Stimulated activated CD4-positive, alpha-beta T cell treated with anti-CD3 and anti-CD28 coated beads, Interleukin-4, amount 100 ng/mL, for 1 hour (primary cell): ENCODE measurements at places on chromosomes 7 and 10.

GRCh38 chr10:13708256-13708990, 121.7 kb downstream of the PRPF18 start:
- DNase-seq = no peak

GRCh38 chr10:57222603-57223002, 861.5 kb upstream of the ZWINT start:
- DNase-seq = no peak

DNA sequence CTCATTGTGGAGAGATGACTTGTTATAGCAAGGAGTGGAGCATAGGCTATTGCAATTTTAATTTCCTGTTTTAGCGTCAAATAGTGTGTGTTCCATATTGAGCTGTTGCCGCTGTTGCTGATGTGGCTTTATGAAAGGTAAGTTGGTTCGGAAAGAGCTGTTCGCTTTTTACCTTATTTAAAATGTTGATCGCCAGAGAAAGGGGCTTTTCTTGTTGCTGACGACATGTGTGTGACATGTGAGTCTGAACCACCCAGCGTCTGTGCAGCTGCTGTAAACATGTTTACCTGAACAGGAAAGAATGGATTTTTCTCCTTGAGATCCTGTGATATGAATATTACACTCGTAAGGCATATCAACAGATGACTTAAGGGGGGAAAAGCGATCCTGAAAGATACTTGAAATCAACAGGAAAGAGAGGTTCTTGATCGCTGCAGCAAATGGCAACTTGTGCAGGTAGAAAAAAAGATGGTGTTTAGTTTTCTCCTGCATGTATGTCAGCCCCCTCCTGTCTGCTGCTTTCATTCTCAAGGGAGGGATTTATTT, 2.5 kb downstream of the ZEB1 start:
- DNase-seq = no peak

DNA sequence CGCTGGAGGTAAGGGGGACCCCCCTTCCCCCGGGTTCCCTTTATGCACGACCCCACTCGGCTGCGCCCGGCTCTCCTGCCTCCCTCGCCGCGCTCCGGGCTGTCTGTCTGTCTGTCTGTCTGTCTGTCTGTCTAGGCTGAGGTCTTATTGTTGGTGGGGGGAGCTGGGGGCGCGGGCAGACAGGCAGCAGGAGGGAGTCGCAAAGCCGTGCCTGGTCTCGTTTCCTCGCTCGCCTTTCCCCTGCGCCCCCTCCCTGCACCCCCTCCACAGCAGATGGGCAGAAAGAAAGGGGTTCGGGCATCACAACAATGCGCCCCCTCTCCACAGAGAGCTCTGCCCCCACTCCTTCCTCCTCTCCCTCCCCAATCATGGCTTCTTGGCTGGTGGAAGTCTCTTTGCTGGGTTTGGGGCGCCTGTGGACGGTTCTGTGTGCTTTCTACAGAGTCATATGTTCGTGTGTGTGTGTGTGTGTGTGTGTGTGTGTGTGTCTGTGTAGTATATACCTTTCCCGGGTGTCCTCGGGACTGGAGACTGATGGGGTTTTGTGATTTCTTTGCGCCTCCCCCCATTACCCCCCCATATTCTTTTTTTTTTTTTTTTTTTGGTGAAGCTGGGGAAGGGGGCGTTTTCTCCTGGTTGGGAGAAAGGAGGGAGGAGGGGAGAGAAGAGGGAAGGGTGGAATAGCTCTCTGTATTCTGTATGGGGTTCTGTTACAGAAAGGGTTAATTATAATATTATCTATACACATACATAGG, 1.9 kb downstream of the AUTS2 start:
- no peak for DNase-seq

DNA sequence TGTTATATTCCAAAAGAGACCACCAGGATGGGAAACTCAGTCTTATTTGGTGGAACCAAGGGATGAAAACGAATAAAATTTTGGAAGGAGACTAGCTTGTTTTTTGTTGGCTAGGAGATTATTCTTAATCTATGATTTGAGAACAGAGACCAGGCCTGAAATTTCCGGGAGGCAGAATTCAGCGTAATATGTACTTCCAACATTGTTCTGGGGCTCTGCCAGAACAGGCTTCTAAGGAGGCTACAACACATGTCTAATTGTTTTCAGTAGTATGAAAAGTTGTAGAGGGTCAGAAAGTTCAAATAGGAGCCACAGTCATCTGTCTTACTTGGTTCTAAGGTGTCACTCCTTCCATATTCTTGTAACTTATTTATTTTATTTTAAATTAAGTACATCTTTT, 1.7 kb downstream of the DDX21 start:
- no peak for DNase-seq

- no peak for DNase-seq
Measured at GRCh38 chr10:62694537-62695126, 109.9 kb upstream of the ADO start.

DNA sequence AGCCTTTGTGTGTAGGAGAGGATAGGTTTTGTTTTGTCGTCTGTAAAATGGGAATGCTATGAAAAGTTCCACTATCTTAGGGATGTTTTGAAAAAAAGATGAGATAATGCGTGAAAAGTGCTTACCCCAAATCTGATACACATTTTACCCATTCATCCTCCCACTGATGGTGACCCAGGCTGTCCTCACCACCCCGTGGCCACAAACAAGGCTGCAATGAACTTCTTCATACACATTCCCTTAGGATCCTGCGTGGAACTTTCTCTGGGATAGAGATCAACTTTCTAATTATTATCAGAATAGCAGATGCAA, 399 bp upstream of the OGDHL start:
- DNase-seq = no peak

DNA sequence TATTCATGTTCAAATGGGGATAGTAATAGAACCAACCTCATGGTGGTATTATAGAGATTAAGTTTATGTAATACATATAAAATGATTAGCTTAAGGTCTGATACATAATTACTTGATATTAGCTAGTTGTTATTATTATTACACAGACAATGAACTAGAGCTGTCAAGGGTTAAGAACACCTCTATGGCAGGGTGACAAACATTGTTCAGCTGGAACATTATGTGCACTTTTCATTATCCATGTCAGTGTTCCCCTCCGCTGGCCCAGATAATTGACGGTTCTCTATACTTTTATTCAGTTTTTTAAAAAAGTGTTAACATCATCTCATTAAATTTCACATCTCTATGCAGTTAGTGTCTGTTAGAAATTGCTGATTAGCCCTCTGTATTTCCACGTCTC, 142.1 kb downstream of the CDK14 start:
- no peak for DNase-seq

DNA sequence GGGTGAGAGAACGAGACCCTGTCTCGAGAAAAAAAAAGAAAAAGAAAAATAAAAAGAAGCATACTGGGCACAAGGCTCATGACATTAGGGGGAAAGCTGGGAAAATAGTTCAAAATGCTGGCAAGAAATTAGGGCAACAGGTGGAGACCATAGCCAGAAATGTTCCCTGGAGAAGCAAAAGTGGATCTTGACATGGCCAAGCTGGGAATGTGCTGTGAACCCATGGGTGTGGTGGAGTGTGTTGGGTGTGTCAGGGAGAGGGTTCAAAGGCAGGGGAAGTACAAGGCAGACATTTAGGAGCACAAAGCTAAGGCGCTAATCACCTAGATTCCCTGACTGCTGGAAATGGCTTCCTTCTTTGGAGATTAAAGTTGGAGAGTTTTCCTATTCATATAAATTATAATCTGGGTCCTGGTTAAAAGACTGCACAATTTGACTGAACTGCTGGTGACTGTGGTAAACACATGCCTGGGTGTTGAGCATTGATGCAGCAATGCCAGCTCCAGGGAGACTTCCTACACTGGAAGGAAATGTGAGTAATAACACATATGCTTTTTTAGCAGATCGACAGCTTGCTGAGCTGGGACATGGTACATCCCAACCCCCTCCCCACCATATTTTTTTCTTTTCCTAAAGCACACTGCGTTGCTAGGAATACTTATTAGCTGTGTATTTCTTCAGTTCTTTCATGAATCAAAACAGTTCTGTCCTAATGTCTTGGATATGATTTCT, 70.1 kb upstream of the ARHGAP21 start:
- no peak for DNase-seq

GRCh38 chr10:96747734-96748550, 27.6 kb upstream of the PIK3AP1 start:
- no peak for DNase-seq

DNA sequence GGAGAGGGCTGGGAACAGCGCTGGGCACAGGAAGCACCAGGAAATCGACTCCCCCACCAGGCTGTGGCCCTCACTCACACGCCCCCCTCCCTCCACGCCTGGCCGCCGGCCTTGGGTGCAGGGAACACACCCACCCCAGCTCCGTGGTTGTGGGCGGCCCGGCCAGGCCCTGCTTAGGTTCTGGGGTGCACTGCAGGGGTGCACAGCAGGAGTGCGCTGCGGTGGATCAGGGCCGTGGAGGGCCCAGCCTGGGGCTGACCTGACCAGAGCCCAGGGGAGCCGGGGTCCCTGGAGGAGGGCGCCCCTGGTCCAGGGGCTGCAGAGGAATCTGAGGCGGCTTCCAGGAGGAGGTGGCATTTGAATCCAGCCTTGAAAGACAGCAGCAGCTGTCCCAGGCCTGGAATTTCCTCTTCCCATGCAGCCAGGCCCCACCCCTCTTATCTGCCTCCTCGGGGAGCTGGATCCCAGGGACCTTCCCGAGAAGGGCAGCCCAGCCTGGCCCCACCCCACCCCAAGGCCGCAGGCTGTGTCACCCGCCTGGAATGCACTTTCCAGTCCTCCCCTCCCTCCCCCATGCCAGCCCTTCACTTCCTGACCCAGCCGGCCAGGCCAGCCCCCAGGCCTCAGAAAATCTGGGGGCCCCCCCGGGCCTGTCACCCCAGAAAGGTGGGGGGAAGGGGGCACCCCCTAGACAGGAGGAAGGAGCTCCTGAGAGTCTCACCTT, 18.4 kb upstream of the PDGFA start:
- no peak for DNase-seq

DNA sequence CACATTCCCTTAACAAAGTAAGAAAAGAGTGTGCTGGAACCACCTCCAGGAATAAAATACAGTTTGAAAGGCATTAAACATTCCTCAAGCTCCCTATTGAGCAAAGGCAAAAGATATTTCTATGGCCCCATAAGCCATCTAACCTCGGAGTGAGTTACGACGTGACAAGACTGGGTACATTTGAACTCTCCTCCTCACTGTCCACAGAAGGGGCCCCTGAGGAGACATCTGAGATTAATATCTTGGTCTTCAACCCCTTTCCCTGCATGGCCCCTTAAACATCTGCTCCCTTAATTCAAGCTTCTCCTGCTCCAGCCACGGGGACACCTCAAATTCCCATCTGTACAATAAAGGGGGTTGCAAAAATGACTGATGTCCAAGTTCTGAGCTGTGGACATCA, 526 bp downstream of the GIMAP1 start:
- no peak for DNase-seq

DNA sequence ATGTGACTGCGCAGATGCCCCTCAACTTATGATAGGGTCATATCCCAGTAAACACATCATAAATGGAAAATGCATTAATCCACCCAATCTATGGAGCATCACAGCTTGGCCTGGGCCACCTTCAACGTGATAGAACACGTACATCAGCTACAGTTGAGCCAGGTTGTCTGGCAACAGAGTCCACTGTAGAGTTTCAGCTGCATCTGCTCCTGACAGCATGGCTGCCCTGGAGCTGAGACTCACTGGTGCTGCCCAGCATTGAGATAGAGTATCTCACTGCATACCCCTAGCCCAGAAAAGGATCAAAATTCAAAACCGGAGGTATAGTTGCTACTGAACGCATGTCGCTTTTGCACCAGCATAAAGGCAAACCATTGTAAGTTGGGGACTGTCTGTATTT, 437.7 kb upstream of the MKI67 start:
- DNase-seq = no peak

DNA sequence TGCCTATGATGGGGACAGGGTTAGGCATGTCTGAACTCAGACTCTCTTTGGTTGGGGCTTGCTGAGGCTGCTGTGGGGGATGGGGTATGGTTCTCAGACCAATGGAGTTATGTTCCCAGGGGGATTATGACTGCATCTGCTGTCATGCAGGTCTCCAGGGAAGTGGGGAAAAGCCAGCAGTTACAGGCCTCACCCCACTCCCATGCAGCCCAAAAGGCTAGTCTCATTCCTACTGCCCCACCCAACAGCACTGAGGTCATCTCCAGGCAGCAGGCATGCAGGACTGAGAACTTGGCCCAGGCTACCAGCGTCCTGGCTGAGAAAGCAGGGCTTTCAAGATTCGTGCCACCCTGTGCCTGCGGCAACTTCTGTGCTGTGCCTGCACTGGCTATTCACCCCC, 373.3 kb downstream of the HTR7 start:
- DNase-seq = no peak

GRCh38 chr7:43872406-43873110, 3.2 kb upstream of the MRPS24 start:
- DNase-seq = no peak

DNA sequence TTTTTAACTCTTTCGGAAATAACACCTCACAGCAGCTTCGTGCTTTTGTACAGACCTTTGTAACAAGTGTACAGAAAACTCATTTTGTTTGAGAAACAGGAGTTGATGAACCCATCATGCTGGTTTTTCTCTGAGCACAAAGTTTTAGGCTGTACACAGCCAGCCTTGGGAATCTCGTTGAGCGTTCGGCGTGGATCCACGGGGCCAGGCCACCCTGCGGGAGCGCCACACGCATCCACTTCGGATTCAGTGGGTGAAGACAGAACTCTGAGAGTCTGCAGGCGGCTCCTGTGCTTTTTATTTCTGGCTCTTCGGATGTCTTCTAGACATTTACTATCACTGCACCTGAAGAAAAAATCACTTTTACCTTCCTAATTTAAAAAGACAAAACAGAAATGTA, 131.2 kb downstream of the SMURF1 start:
- DNase-seq = no peak

- DNase-seq = no peak
Measured at GRCh38 chr10:132872658-132873057, 69.7 kb downstream of the CFAP46 start.

DNA sequence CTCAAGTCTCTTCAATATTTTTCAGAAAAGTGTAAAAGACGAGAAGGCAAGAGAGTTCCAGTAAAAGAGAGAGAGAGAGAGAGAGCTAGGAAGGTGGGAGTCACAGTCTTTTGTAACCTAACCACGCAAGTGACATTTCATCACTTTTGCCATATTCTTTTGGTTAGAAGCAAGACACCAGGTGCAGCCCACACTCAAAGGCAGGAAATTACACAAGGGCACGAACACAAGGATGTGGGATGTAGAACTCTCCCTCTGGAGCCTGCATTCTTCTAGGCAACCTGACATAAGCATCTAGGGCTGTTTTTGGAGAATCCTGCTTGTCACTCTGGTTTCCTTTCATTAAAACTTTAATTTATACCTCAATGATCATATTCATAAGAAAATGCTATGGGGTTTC, 1213.1 kb downstream of the DNAJB9 start:
- DNase-seq = no peak

DNA sequence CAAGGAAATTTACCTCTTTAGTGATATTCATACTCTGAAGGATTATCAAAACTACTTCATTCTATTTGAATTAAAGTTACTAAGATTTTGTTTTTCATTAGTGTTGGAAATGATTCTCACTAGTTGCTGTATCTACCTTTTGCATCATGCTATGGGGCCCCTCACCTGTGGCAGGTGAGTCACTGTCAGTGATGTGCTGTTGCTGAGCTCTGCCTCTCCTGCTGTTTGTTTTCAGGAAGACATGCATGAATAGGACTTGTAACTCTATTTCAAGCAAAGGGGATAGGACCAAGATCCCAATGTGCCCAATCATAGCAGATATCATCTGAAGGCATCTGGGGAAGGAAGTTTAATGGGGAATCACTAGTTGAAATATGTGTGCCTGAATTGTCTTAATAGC, 57.4 kb upstream of the AGR3 start:
- DNase-seq = no peak
